ENCODE measurements at places on chromosomes 5 and 9.

DNA sequence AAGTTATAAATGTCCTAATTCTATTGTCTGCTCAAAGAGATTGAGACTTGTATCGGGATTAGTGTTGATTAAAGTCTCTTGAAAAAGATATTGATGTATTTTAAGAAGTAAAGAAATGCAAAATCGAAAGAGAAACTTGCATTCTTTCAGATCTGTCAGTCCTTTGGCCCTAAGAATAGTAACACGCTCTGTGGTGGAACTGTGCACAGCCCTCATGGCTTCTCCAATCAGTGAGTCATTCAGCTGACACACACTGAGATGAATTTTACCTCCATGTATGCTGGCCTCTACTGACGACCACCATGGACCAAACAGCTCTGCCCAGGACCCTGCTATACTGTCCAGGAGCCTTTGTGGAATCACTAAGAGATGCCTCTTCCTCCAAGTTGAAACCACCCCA lies 232.4 kb downstream of the ESM1 start:
- DNase-seq = peak; percentile 65

- peak; percentile 95 for DNase-seq
Measured at GRCh38 chr9:16062542-16063240, 509.8 kb downstream of the CCDC171 start.

- DNase-seq = peak; percentile 56
Measured at GRCh38 chr5:122653087-122654017, 121.5 kb upstream of the SNX2 start.

GRCh38 chr5:1052641-1053390 lies 44.2 kb downstream of the NKD2 start:
- DNase-seq = no peak

DNA sequence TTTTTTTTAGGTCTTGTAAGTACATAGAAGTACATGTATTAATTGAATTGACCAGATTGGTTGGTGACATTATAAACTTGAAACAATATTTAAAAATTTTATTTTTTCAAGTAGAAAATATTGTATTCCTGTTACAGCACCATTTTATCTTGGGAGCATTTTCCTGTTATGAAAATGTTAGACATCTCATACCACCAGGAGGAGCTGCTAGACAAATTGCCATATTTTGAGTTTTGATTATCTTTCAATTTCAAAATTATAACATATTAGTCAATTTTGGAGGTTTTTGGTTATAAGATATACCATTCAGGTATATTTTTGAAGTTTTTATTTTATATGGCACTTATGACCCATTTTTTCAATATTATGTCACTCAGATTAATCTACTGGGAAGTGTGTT lies 84.4 kb downstream of the CNTLN start:
- peak; percentile 6 for DNase-seq

GRCh38 chr9:71602652-71603051 lies 165.7 kb downstream of the CEMIP2 start:
- DNase-seq = no peak

Measured in astrocyte of the spinal cord (primary cell).